ENCODE measurements at places on chromosomes 1 and 21. TPM values are rescaled to one million over a fixed set of nuclear protein-coding genes. Genes with fewer than 3 reads are reported as not detected.

Gene FCRL2
- polyA plus RNA-seq, result 0.04 TPM

Gene CYP4A11
- polyA plus RNA-seq, result 0.28 TPM

- DNase-seq, result no peak
These were observed 137.8 kb downstream of the LIPI start for GRCh38 chr21:14072761-14073535.

Gene DISC1
- 11.4 TPM for polyA plus RNA-seq

Measured in right lung (tissue), 10 donors.